ENCODE measurements at places on chromosomes 7 and 10. TPM values are rescaled to one million over a fixed set of nuclear protein-coding genes. Genes with fewer than 3 reads are reported as not detected.

DNA sequence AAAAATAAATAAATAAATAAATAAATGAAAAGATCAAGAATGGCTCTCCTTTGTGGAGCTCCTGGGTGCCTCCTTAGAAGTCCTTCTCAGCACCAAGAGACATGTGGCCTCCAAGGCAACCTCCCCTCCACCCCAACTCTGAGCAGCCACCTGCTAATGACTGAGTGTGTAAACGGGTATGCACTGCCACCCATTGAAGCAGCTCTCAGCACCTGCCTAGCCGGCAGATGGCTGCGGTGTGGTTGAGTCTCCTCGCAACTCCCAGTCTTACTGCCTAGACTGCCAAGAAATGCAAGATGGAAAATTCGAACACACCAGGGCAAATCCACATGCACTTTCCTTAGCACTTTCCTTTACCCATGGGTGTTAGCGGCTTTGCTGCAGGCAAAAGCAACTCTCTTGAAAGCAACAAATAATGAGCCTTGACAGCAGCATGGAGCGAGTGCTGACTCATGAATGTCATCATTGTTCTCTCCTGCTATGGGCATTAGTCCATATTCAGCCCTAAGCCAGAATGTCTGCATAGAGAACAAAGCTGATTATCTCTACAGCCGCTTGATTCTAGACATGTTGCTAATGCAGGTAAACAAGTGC is 913.9 kb upstream of the AUTS2 start:
- no peaks in the 10 kb centered on the region for H3K36me3 ChIP-seq
- peak; percentile 31 for DNase-seq
- H3K27ac ChIP-seq, result peak overlapping the region; percentile 85
- H3K4me3 ChIP-seq, result no peak overlapping the region

DNA sequence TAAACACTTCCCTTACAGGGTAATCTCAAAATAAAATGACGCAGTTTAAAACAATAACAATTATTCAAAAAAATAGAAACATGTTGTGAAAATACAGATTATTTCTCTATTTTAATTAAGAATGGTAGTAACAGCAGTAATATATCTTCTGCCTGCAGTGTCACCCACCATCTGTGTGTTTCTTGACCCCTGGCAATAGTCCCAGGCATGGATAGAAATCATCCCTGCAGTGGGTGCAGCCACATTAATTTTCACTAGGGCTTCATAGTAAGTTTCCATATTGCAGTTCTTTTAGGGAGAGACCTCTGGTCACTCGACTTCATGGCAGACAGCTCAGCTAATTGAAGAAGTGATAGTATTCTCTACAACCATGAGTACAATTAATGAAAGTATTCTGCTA is 470.1 kb upstream of the TEX47 start:
- H3K4me1 ChIP-seq, result peaks cover 3% of the 10 kb centered on the region
- no peaks in the 10 kb centered on the region for H3K27me3 ChIP-seq
- no peaks in the 10 kb centered on the region for H3K36me3 ChIP-seq
- DNase-seq, result no peak

DNAJC12 gene
- 54.7 TPM for total RNA-seq

INMT gene
- 1.7 TPM for total RNA-seq

CFAP46 gene
- 5.2 TPM for total RNA-seq

DNA sequence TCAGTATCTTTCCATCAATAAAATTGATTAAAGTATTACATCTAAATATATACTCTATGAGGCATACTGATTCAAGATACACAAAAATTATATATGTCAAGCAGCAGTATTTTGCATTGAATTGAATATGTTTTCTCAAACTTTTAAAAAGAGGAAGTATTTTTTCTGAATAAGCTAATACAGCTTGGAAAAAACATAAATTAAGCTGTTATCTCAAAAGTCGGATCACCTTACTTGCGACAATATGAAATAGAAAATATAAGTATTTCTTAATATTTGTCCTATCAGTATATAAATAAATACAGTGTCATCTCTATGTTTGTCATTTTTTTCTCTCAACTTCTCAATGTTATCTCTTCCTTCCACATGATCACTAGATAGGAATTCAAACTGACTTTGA is 139.3 kb downstream of the MBL2 start:
- H3K27me3 ChIP-seq, result peaks cover 1% of the 10 kb centered on the region
- DNase-seq, result no peak
- no peaks in the 10 kb centered on the region for H3K36me3 ChIP-seq
- H3K27ac ChIP-seq, result no peak overlapping the region
- H3K4me1 ChIP-seq, result no peaks in the 10 kb centered on the region

- no peak overlapping the region for H3K4me3 ChIP-seq
- DNase-seq, result no peak
- peaks cover 3% of the 10 kb centered on the region for H3K4me1 ChIP-seq
- no peaks in the 10 kb centered on the region for H3K27me3 ChIP-seq
- H3K36me3 ChIP-seq, result peaks cover 4% of the 10 kb centered on the region
- H3K27ac ChIP-seq, result no peak overlapping the region
These were observed 63.7 kb upstream of the PRR15 start for GRCh38 chr7:29499932-29500331.

OR13A1 gene
- 0.44 TPM for total RNA-seq

DNA sequence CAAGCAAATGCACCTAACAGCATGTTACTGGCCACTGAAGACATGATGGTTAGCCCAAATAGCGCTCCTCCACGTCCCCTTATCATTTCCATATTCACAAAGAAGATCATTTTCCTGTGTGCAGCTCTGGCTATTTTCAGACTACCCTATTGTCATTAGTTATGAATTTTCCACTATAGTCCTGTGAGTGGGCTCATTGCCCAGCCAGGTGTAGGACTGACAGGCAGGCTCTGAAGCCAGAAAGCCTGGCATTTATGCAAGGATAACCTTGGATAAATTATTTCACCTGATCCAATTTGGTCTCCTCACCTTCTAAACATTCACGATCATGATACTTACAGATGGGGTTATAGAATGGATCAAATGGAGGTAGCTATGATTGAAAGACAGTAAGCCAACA is 104.6 kb downstream of the C10orf90 start:
- H3K4me1 ChIP-seq, result peaks cover 8% of the 10 kb centered on the region
- peaks cover 5% of the 10 kb centered on the region for H3K36me3 ChIP-seq
- no peak for DNase-seq
- no peak overlapping the region for H3K27ac ChIP-seq
- H3K4me3 ChIP-seq, result no peak overlapping the region
- peaks cover 7% of the 10 kb centered on the region for H3K27me3 ChIP-seq

DNA sequence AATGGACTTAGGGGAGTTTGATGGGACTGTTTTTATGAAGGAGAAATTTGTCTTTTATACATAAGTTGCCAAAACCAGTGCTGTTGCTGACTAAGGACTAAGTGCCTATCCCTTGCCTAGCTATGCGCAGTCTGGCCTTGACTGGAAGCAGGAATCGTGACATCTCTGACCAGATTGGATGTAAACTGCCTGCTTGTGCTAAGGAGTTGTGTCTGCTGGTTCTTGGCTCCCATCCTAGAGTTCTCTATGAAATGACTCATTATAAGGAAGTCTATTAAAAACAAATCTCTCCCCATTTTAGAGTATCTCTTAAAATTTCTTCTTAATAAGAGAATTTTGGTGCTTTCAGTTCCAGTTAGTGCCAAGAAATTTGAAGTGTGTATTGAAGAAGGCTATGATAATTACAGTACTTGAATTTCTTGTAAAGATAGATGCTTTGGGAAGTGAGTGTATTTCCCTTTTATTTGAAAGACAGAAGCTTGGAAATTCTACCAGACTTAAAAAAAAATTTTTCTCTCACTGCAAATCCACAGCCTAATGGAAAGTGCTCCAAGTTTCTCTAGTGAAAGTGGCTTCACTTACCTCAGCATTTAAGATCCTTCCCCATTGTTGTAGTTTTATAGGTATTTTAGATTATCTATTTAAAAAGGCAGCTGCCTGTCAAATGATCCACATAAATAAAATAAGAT is 77.6 kb downstream of the BICC1 start:
- no peak overlapping the region for H3K4me3 ChIP-seq
- no peaks in the 10 kb centered on the region for H3K36me3 ChIP-seq
- no peaks in the 10 kb centered on the region for H3K4me1 ChIP-seq
- no peak overlapping the region for H3K27ac ChIP-seq

- H3K4me3 ChIP-seq, result peak overlapping the region; percentile 97
- H3K36me3 ChIP-seq, result no peaks in the 10 kb centered on the region
- H3K27me3 ChIP-seq, result peaks cover 10% of the 10 kb centered on the region
- DNase-seq, result peak; percentile 70
These were observed 25.3 kb downstream of the GARIN1A start for GRCh38 chr7:128697302-128697905.

DNA sequence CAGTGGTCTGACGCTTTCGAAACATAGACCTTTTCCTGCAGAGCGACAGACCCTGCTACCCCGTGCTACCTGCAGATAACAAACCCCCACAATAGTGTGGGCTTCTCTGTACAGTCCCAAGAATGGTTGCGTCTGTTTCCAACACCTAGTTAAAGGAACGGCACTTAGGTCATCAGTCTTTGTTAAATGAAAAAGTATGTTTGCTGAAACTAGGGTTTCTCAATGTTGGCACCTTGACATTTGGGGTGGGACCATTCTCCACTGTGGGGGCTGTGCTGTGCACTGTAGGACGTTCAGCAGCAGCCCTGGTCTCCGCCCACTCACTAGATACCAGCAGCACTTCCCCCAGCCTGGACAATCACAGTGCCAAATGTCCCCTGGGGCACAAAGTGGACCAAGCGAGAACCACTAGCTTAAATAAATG is 13.7 kb downstream of the TECTB start:
- H3K36me3 ChIP-seq, result no peaks in the 10 kb centered on the region
- peaks cover 23% of the 10 kb centered on the region for H3K4me1 ChIP-seq
- H3K27ac ChIP-seq, result no peak overlapping the region
- no peak overlapping the region for H3K4me3 ChIP-seq

GRCh38 chr7:42351316-42351935 is 114.4 kb upstream of the GLI3 start:
- no peak overlapping the region for H3K4me3 ChIP-seq
- peaks cover 8% of the 10 kb centered on the region for H3K4me1 ChIP-seq
- H3K27ac ChIP-seq, result no peak overlapping the region
- no peak for DNase-seq
- H3K36me3 ChIP-seq, result no peaks in the 10 kb centered on the region
- no peaks in the 10 kb centered on the region for H3K27me3 ChIP-seq

CDK1 gene
- 10.4 TPM for total RNA-seq

PTPRN2 gene
- 49.0 TPM for total RNA-seq

PPP1R9A gene
- total RNA-seq, result 14.7 TPM

BLVRA gene
- 63.4 TPM for total RNA-seq

HPSE2 gene
- not detected for total RNA-seq

RADIL gene
- 31.3 TPM for total RNA-seq

CALHM3 gene
- total RNA-seq, result not detected

GRCh38 chr10:131885391-131886165 is 15.2 kb upstream of the PPP2R2D start:
- H3K27me3 ChIP-seq, result peaks cover 3% of the 10 kb centered on the region
- H3K4me3 ChIP-seq, result no peak overlapping the region
- H3K4me1 ChIP-seq, result peaks cover 2% of the 10 kb centered on the region
- DNase-seq, result peak; percentile 92

DNA sequence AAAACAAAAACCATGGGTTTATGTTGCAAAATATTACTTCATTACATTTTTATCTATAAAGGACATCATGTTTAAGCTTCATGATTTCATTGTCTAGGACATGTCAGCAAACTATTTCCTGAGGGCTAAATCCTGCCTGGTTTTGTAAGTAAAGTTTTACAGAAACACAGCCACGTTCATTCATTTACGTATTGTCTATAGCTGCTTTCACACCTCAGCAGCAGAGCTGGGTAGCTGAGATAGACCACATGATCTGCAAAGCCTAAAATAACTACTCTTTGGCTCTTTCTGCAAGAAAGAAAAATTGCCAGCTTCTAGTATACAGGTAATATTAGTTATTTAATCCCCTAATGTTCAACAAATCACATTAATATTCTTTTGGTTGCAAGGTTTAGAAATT is 12.7 kb upstream of the PIP4K2A start:
- H3K27ac ChIP-seq, result no peak overlapping the region
- no peaks in the 10 kb centered on the region for H3K4me1 ChIP-seq
- H3K36me3 ChIP-seq, result no peaks in the 10 kb centered on the region
- no peaks in the 10 kb centered on the region for H3K27me3 ChIP-seq
- DNase-seq, result no peak
- no peak overlapping the region for H3K4me3 ChIP-seq

DNA sequence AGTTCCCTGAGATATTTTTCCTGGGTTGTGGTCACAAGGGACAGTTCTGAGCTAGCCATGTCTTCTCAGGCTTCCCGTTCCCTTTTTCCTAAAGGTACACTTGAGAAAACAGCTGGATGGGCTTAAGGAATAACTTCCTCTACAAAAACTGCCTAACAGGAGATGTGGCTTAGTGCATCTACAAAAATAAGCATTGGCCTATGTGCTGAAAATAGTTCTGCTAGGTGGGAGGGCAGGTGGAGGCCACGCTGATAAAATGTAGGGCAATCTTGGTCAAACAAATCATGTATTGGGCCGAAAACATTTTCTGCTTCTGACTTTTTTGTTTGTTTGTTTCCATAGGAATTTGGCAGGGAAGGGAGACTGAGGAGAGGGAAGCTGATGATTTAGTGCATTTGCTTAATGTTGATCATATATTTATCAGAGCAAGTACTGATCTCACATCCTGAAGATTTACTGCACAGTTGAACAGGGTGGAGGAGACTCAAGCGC is 409.4 kb upstream of the FZD8 start:
- no peak overlapping the region for H3K4me3 ChIP-seq
- DNase-seq, result no peak
- peaks cover 2% of the 10 kb centered on the region for H3K4me1 ChIP-seq
- no peak overlapping the region for H3K27ac ChIP-seq
- no peaks in the 10 kb centered on the region for H3K36me3 ChIP-seq
